ENCODE measurements at places on chromosomes 12 and 14.

DNA sequence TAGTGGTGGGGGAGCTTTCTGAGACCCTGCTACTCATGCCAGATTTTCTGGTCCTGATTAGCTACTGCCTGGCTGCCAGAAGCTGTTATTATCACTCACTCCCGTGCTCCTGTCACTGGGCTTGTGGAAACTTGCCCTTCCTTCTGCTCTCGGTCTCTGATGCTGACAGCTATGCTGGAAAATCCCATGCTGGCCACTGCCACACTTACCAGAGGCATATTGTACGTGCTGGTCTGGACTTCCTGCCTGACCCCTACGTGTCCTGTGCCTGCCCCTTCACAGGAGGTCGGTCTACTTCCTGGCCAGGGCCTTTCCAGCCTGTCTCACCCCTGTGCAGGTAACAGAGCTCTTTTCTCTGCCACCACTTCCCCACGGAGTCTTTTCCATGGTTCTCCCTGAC is 149.4 kb upstream of the PLEKHG7 start:
- no peak for DNase-seq

DNA sequence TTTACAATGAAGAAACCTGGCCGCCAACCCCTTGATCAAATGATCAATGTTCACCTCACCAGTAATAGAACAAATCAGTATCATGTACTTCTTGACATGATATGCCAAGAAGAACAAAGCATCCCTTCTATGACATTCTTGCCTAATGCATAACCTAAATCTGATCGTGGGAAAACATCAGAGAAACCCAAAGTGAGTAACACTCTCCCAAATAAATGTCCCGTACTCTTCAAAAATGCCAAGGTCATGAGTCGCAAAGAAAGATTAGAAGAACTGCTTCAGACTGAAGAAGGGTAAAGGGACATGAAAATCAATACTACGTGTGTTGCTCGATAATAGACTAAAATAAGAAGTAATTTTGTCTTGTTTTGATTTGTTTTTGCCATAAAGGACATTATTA is 11.4 kb upstream of the SLC25A3 start:
- DNase-seq = no peak

- DNase-seq = no peak
Measured at GRCh38 chr14:99815696-99816095, 22.5 kb downstream of the EML1 start.

DNA sequence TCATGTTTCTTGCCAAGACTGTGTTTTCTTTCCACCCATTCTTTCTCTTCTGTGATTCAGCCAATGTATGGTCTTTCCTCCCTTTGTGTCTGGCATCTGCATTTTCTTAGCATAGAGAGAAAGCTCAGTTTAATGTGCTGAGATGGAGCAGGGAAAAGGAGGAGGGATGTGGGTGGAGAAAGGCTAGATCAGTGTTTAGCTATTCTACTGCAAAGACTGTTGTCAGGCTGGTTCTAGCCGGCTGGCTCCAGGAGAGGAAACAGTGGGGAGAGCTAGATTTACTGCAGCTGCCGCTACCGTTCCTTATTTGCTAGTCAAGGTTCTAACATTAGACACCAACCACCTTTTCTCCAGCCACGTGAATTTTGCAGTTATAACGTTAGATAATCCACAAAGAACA is 5.2 kb upstream of the RIMKLB start:
- DNase-seq = no peak

- no peak for DNase-seq
Measured at GRCh38 chr12:122593910-122594309, 66.9 kb downstream of the KNTC1 start.

DNA sequence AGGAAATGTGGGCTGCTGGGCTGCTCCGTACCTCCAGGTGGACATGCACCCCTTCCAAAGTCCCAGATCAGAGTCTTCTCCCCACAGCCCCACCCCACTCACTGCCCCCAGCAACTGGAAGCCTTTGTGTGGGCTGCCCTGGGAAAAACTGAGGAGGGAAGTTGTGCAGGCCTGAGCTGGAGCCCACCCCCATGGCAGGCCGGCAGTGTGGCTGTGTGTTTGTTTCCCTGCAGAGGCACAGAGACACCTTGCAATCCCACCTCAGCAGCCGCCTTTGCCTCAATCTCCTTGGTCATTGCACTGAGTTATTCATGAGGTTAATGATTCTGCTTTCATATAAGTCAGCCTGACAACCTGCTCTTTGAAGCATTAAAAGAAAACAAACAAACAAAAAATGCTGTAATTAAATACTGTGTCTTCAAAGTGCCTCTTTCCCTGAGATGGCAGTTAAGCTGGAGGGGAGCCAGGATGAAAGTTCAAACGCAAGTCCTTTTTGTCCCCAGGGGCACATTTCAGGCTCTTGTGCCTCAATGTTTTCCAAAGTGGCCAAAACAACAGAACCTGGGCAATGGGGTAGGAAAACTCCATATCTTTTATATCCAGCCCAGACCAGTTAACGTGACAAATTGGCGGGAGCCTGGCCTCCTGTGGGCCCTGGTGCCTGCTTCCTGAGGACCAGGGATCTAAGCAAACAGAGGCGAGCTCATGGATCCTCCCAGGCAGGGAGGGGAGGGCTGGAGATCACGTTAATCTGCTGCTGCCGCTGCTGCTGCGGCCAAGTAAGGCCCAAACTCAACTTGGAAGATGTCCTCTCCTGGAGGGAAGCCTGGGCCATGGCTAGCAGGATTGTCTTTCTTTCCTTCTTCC is 51.9 kb upstream of the TSPAN11 start:
- no peak for DNase-seq

GRCh38 chr14:32762886-32763285 is 175.8 kb upstream of the NPAS3 start:
- DNase-seq = no peak

DNA sequence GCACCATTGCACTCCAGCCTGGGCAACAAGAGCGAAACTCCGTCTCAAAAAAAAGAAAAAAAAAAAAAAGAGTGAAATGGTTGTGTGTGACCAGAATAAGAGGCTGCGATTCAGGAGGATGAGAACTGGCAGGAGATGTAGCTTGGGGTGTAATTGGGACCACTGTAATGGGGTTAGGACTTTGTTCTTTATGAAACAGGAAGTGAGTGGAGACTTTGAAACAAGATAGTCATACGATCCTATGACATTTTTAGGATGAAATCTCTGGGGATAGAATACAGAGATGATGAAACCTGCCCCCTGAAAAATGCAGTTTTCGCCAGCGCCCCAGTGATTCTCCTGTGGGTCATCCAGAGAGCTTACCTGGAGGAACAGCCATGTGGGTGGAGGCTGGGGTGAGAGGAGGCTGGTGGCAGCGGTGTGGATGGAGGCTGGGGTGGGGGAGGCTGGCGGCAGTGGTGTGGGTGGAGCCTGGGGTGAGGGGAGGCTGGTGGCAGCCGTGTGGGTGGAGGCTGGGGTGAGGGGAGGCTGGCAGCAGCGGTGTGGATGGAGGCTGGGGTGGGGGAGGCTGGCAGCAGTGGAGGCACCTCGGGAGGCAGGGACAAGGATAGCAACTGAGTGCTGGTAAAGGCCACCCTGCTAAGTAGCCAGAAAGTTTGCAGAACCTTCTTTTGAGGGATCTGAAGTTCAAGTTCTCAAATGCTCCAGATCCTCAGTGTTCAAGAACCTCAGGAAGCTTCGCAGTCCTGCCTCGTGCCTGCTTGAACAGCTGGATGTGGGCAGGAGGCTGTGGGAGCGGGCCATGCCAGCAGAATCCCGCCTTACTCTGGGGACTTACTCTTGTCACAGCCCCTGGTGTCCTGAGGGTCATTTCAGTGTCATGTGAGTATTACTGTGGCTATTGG is 20.2 kb downstream of the FBXL14 start:
- no peak for DNase-seq

DNA sequence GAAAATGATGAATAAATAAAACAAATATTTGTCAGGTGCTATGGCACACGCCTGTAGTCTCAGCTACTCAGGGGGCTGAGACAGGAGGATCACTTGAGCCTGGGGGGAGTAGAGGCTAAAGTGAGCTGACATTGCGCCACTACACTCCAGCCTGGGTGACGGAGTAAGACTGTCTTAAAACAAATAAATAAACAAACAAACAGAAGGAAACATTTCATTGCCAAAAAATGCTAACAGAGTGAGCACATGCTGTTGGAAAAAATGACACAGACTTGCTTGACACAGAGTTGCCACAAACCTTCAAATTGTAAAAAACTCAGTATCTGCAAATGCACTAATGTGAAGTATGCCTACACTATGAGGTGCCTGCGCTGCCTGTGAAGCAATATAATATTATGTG is 50.8 kb upstream of the AP4S1 start:
- no peak for DNase-seq

GRCh38 chr14:99260116-99260515 is 11.9 kb downstream of the BCL11B start:
- no peak for DNase-seq

DNA sequence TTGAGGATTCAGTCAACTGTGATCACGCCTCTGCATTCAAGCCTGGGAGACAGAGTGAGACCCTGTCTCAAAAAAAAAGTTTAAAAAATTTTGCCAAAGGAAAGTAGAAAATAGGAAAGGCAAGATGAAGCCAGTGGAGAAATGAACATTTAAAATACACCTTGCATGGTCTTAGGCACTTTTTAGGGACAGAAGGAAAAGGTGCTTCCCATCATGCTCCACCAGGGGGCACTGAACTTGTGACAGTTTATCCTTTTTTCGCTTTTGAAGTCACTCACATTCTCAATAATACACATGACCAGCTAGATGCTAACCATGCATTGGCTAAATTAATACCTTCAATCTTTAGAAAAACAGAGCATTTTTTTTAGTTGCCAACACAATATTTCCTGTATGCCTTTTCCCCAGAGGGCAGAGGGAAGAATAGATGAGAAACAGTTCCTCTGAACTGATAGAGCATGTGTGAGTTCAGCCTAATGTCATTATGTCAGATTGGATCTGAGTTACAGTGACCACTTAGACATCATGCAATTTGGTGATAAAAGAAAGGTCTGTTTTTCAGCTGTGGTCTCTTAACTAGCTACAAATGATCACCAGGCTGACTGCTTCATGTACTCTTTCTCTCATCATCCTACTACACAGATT is 221.8 kb upstream of the SSTR1 start:
- DNase-seq = peak; percentile 40

- DNase-seq = no peak
Measured at GRCh38 chr14:99685151-99685591, 1.1 kb downstream of the CYP46A1 start.

- no peak for DNase-seq
Measured at GRCh38 chr12:66637699-66638301, 41.1 kb downstream of the GRIP1 start.

GRCh38 chr14:30600922-30601918 is 20.9 kb upstream of the SCFD1 start:
- no peak for DNase-seq

- DNase-seq = no peak
Measured at GRCh38 chr12:51829011-51829481, 19.5 kb downstream of the FIGNL2 start.

DNA sequence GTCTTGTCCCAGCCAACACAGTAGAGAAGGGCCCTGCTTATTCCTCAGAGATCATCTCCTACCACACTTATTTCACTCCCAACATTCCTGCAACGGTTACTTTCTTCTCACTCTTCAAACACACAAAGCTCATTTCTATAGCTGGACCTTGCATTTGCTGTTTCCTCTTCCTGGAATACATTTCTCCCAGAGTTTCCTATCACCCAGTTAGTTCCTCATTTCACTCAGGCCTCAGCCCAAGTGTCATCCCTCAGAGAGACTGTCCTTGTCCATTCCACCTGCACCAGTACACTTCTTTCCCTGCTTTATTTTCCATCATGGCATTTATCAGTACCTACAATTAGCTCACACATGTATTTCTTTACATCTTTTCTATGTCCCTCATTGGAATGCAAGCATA is 14.7 kb upstream of the STK38L start:
- DNase-seq = no peak

DNA sequence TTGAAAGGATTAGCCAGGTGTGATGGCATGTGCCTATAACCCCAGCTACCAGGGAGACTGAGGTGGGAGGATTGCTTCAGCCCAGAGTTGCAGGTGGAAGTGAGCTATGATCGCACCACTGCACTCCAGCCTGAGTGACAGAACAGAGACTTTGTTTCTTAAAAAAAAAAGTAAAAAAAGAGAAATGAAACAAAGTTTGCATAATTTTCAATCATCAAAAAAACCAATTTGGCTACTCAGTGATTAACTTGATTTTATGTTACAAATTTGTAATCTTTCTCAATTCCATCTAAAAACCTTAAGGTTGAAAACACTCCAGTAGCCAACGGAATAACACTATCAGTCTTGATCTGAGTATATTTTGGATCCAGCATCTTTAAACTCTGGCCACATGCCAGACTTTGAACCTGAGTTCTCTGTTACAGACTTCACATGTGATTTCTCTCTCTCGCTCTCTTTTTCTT is 12.6 kb upstream of the DENND5B start:
- no peak for DNase-seq

- no peak for DNase-seq
Measured at GRCh38 chr14:34368115-34368970, 93.7 kb downstream of the SPTSSA start.

DNA sequence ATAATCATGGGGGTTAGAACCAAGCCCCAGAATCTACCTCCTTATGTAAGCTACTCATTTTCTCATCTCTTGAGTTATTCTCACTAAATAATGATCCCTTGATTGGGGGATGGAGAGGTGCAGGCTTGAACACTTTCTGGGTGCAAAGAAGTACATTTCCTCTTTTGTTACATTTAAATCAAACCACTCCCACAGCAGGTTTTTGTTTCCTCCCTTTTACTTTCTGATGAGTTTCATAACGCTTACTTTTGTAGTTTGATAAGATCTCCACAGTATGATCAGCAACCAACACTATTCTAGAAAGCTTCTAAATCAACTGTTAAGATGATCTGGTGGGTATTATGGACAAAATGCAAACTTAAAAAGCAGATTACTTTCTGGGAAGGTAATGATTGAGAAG is 20.5 kb downstream of the VCPKMT start:
- no peak for DNase-seq

- no peak for DNase-seq
Measured at GRCh38 chr14:80003138-80003537, 208.2 kb downstream of the DIO2 start.

DNA sequence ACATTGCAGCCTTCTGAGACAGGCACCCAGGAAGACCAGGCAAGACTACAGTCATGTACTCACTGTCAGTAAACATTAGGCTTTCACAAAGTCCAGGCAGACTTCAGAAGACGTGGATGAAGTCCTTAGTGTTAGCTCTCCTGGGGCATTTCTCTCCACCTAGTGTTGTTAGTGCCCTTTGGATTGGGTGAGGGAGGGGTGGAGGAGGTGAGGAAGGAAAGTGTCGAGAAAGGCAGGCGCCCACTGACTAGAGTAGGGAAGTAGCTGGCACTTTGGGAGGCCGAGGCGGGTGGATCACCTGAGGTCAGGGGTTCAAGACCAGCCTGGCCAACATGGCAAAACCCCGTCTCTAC is 20.2 kb downstream of the TMEM229B start:
- no peak for DNase-seq

DNA sequence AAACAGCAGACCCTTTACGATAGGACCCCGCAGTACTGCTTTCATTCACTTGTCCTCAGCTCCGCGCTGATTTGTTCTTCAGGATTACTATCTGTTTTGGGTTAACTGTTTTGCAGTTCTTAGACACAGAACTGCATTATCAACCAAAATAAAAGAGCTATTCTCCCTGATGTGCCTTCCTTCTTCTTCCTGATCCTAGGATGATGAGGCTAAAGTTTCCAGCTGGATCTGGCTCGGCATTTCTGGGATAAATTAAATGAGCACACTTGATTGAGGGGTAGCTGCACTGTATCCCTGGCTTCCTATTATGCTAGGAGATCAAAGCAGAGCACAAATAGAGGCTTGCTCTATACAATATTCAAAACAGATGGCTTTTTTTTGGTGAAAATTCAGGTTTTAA is 165.7 kb downstream of the FBXL14 start:
- no peak for DNase-seq
